Activated naive CD4-positive, alpha-beta T cell (primary cell): ENCODE measurements at places on chromosomes 2 and 18.

- no peak for DNase-seq
These were observed 28.6 kb downstream of the LRRC30 start for GRCh38 chr18:7259475-7259874.

DNA sequence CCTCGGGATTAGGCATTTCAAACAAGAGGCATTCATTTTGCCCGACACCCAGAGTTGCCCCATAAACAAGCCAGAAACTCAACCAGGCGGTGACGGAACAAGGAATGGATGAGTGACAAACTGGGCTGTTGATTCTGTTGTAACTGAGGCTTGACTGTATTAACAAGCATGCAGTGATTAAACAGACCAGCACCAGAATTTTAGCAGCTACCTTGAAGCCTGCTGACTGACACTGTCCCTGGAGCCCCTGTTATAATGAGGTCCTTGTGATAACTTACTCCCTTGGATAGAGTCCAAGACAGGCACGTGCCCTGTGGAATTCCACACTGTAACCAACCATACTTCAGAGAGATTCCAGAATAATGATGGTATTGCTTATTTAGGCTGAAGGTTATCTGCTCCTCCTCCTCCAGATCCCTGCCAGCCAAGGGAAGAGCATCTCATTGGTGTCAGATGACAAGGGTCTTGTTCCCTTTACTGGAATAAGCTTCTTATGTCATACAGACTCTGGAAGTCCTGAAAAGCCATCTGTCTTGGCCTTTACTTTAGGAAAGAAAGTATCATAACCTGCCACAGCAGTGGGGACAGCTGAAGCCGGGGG, 97.1 kb upstream of the RMDN2 start:
- DNase-seq, result no peak

- DNase-seq, result no peak
These were observed 131.4 kb upstream of the ITGB6 start for GRCh38 chr2:160331258-160332025.

DNA sequence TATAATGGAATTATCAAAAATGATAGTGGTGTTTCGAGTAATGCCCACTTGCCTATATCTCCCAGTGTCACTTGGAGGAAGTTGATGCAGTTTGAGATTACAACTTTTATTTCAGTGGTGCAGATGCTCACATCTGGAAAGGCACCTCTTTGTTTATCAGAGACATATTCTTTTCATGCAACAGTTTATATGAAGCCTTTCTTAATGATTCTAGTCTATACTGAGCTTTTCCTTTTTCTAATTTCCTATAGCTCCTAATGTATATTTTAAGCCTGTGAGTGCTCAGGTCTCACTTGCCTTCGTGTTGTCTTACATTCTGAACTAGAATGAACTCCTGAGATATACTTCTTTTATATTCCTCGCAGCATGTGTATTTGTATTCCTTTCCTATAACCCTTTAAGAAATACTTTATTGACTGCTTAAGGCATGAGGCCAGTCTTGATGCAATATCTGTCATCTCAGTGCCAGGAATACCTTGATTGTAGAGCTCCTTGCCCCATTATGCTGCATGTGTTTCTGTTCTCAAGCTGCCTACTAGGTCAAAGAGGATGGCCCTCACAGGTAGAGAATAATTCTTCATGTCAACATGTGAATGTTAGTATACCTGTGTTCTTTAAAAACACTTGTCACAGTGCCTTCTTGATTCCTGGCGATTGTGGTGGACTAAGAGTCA, 52.6 kb downstream of the VRK2 start:
- no peak for DNase-seq

DNA sequence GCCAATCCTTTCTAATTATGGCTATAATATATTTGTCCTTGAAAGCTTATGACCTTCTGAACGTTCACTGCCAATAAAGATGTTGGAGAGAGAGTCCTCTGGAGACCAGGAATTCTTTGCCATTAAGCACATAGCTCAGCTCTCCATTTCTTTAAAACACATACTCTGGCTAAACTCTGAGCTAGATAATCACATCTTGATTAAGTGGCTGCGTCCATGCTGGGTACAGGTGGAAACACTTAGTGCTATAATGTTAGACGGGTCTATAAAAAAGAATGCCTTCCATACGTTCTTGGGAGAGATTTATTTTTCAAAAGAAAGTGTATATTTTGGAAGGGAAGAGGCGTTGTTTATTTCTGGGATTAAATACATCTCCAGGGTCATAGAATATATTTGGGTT, 314.5 kb downstream of the LPIN1 start:
- no peak for DNase-seq

DNA sequence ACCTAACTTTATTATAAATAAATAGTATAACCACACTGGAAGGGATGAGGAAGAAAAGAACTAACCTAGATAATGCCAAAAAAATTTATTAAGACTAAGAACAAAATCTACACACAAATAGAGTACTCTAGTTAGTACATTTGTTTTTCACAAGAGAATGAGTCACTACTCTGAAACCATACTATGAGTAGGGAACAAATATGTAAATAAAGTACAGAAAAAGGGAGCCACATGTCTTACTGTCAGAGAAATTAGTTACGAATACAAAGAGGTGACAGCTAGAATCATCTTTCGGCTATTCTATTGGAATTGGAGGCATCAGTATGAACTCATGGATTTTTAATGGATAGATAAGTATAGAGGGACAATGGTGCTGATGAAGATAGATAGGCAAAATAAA, 150.5 kb downstream of the COPS8 start:
- no peak for DNase-seq

GRCh38 chr2:215435280-215435869, 493 bp downstream of the FN1 start:
- no peak for DNase-seq
